ENCODE measurements at places on chromosomes 4 and X.

DNA sequence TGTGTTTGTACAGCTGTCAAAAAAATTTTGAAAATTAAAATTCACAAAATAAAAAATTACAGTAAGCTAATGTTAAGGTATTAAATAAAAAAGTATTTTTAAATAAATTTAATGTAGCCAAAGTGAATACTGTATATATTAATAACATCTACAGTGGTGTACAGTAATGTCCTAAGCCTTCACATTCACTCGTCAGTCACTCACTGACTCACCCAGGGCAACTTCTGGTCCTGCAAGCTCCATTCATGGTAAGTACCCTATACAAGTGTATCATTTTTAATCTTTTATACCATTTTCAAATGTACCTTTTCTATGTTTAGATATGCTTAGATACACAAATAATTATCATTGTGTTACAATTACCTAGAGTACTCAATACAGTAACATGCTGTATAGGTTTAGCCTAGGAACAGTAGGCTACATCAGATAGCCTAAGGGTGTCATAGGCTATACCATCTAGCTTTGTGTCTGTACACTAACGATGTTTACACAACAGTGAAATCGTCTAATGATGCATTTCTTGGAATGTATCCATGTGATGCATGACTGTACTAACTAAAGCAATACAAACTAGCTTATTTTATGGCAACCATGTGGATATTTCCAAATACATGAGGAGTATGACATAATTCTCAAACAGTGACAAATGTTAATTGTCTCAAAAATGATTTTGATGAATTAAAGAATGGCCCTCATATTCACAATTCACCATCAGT is 13.7 kb downstream of the DDX60 start:
- DNase-seq = no peak

DNA sequence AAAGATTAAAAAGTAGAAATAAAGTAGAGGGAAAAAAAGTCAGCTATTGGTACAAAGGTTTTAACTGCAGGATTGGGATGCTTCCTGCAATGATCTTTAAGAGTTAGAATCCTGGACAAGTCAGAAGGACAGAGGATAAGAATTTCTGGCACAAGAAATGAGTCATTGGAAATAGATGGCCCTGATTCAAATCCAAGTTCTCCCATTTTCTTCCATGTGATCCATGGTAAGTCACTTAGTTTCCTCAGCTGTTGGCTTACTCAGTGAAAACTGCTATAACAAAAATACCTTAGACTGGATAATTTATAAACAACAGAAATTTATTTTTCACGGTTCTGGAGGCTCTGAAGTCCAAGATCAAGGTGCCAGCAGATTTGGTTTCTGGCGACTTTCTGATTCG is 13.3 kb upstream of the TBC1D19 start:
- DNase-seq = no peak

- DNase-seq = no peak
Observed at GRCh38 chrX:6941041-6941440, 206.5 kb upstream of the STS start.

- no peak for DNase-seq
Observed at GRCh38 chrX:41108463-41109205, 23.4 kb downstream of the USP9X start.

DNA sequence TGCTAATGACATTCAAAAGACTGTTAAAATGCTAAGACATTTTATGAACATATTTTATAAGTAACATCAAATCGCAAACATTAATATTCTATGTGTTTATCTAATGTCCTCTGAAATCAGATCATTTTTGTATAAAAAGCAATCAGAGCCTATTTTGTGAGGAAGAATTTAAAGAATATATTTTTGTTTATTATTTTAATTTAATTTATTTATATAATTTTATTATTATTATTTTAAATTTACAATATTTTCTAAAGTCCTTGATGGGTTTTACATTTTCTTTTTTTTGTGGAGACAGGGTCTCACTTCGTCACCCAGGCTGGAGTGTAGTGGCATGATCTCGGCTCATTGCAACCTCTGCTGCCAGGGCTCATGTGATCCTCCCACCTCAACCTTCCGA is 262.8 kb downstream of the EPHA5 start:
- DNase-seq = no peak

DNA sequence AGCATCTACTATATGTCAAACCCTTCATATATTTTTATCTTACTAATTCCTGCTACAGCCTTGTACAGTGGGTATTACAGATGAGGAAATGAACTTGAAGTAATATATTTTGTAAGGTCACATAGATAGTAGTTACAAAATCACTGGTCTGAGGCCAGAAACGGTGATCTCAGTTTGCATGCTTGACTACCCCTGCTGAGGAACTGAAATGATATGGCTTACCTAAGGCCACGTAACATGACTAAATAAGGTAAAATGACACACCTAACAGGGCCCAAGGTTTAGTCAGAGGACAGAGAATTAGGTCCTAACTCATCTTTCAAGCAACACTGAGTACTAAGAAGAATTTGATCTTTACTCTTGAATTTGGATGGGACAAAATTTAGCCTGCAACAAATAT is 1.5 kb upstream of the COMMD8 start:
- DNase-seq = no peak

DNA sequence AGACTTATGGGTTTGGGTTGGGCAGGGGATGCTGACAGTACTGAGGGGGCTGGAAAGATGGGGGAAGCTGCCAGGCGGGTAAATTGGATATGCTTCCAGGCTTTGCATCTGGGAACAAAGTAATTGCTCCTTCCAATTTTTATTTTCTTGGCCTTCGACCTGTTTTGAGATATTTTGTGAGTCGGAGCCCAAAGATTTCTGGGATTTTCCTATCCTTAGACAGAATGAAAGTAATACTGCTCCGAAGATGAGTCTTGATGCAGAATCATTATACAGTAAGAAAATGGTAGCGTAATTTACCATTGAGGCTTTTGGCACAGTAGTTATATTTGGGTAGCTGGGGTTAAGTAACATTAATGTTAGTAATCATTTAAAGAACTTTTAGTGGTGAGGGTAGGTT is 1.4 kb downstream of the SMARCA5 start:
- no peak for DNase-seq

DNA sequence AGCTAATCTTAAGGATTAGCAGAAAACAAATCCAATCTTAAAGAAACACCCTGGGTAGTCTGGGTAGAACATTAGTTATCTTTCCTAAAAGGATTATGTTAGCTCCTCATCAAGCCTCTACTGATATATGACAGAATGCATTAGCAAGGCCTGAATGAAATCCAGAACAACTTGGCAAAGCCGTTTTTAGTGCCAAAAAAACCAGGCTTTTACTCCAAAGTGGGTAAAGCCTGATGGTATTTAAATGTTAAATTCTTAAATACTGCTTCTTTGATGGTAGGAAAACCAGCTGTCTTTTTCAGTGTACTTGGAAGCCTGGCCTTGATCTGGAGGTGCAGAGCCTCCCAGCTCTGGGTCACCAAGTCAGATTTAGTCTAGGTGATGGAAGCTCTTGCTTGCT is 120.4 kb downstream of the GATB start:
- no peak for DNase-seq

DNA sequence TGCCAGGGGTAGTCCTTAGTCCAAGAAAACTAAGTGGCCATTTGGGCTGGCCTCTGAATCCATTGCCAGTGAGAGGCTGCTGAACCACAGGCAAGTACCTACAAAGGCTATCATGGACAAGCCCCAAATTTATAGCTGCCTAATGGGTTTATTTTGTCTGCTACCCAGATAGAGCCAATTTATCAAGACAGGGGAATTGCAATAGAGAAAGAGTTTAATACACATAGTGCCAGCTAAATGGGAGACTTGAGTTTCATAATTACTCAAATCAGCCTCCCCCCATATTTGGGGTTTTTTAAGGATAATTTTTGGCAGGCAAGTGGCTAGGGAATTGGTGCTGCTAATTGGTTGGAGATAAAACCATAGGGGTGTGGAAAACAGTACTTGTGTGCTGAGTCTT is 73.1 kb upstream of the BMP2K start:
- no peak for DNase-seq

DNA sequence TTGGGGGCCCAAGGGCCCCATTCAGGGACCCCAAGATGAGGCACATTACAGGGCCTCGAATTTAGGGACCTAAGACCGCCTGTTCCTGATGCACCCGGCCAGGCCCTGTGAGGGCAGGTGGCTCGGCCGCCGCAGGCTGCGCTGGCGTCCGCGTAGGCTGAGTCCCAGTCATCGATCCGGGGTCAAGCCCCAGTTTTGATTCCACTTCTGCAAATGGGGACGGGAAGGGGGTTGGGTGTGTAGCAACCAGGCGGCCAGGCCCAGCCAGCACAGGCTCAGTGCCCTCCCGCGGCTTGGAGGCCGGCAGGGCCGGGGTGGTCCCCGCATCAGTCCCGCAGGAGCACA is 327 bp downstream of the PNPLA4 start:
- DNase-seq = no peak

DNA sequence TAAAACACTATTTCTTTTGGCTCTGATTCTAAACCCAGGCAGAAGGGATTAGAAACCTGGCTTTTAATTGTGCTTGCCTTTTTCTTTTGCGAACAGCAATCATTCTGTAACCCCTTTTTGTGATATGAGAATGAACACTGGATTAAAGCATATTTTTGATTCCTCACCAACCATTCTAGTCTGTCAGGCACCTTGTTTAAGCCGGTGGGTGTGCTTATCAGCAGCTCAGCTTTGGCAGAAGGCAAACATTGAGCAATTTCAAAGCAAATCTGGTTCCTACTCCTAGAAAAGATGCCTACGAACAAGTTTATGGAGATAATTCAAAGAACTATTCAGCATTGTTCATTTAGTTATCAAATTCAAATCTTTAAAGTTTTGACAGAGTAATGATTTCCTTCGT is 265.1 kb upstream of the FAM241A start:
- no peak for DNase-seq

DNA sequence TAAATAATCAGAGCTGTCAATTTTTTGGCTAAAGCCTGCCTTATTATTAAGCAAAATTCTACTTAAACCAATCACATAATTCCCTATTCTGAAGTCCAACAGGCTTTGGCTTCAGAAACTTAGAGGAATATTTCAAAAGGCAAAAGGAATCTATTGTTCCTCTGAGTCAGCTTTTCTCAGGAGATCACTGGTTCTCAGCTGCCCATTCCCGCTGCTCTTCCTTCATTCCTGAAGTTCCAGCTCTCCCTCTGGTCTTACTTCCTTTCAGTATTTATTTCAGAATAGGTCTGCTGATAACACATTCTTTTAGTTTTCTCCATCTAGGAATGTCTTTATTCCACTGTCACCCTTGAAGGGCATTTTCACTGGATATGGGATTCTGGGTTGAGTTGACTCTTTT is 133.7 kb downstream of the SOWAHB start:
- DNase-seq = no peak

- DNase-seq = no peak
Observed at GRCh38 chrX:17456526-17456925, 81.5 kb downstream of the NHS start.

GRCh38 chr4:124902001-124902515 is 189.5 kb upstream of the ANKRD50 start:
- no peak for DNase-seq

DNA sequence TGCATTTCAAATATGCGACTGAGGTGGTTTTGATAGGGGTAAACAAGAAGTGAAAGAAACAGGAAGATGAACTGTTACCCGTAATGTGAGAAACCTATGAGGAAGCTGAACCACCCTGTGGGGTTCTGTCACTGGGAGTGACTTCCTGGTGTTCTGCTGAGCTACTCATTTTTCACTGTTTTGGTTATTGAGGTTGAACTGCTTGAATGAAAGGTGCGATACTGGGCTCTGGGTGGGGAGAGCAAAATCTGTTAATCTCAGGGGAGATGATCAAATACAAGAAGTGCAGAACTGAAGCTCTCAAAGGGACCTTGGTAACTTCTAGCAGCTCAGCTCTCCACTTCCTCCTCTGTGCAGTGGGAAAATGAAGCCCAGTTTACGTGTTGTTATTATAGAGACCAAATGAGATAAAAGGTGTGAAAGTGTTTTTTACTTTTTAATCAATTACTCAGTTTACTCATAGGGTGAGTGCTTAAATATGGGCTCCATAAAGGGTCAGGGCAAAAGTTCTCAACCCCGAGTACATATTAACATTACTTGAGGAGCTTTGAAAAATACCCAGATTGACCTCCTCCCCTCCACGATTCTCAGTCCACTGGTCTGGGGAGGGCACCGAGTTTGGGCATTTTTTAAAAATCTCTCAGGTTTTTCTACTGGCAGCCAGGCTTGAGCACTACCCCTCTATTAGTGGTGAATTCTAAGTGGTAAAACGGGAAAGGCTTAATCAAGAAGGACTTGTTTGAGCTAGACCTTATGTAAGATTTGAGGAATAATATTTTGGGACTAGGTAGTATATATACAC is 66.7 kb downstream of the COQ2 start:
- DNase-seq = no peak

DNA sequence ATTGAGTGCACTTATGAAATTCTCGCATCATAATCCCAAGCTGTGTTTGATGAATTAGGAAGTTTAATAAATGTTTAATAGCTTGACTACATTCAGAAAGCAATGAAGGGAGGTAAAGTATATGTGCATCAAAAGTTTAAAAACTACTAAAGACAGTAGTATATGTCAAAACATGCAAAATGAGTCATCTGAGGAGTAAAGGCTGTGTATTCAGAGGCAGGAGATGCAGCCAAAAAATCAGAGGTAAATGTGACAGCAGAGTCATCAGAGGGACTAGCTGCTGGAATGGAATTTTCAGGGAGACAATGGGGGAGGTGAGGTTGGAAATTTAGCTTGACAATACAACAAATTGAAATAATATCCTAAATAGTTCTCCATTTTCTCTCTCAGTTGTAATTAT is 127.0 kb upstream of the FUNDC1 start:
- DNase-seq = no peak

- DNase-seq = no peak
Observed at GRCh38 chrX:35919536-35920309, at the start of gene CFAP47. Gene CFAP47, plus strand, starts transcription at chrX:35919734. Its CDS starts 66 bp downstream, at chrX:35919800.

DNA sequence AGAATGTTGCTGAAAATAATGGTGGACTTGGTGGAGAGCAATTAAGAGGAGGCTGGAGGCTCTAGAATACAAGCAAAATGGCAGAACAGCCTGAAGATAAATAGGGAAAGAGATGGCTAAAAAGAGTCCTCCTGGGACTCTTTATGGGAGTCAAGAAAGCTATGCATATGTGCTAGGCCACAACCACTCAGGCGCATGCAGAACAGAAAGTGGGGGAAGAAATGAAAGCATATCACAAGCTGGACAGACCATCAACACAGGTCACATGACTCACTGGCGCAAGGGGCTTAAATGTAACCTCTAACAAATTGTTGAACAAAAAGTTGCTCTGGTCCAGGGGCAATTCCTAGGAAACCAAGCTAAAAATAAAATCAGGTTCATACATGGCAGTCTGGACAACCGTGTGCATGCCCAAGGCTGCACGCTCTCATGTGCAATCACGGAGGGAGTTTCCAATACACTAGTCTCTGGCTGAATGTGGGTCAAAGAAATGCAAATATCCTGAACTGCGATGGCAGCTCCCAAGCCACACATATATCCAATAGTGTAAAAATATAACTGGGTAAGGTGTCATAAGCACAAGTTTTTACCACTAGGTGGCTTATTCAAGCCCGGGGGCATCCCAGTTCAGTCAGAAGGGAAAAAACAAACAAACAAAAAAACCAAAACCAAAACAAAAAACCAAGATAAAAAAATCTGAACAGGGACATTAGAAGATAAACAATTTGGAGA is 45.4 kb downstream of the ZNF711 start:
- no peak for DNase-seq

All from stimulated activated CD8-positive, alpha-beta memory T cell treated with anti-CD3 and anti-CD28 coated beads, Interleukin-4, amount 100 ng/mL, for 1 hour (primary cell).